Naive thymus-derived CD4-positive, alpha-beta T cell (primary cell): ENCODE measurements at places on chromosomes 4 and X. TPM values are rescaled to one million over a fixed set of nuclear protein-coding genes. Genes with fewer than 3 reads are reported as not detected.

The TMA16 gene
- 10.5 TPM for total RNA-seq

The LDOC1 gene
- 14.4 TPM for total RNA-seq

The TMPRSS11F gene
- total RNA-seq: not detected in 2 replicates

The AGA gene
- total RNA-seq: 24.0 and 24.8 TPM in 2 replicates

The HSPA4L gene
- not detected for total RNA-seq

The TGIF2LX gene
- not detected in 2 replicates for total RNA-seq

The FBXW7 gene
- total RNA-seq: 116 TPM

The AMOT gene
- 3.8 TPM for total RNA-seq

The CYLC1 gene
- not detected for total RNA-seq
